ENCODE measurements at places on chromosomes 2 and 18. TPM values are rescaled to one million over a fixed set of nuclear protein-coding genes. Genes with fewer than 3 reads are reported as not detected.

Gene FTCDNL1
- total RNA-seq = 3.4 TPM

DNA sequence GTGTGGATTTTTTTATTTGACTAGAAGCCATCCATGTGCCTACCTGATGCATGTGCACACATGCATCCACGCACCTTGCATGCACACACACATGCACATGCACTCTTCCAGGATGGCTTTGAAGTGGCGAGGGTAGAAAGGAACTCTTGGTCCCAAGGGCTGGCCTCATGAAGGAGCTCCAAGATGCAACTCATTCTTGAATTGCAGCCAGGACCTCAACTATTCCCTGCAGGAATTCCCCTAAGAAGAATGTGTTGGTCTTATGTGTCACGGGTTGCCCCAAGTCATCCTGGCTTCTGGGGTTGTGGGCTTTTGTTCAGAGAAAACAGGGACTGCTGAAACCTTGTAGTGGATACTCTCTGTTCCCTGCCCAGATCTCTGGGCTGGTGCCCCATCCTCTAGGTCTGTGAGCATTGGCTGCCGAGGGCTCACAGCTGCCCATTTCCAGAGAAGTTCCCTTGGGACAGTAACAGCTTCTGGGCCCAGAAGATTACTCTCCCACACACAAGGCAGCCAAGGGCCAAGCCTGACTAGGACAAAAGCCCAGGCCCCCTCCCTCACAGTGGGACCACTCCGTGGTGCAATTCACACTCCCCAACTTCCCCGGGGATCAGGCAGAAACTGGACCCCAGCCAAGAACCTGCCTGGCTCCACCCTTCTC lies 137.6 kb downstream of the COPS8 start:
- no peak for DNase-seq

GRCh38 chr2:217842017-217842416 lies 160.8 kb downstream of the TNS1 start:
- no peak for DNase-seq

DNA sequence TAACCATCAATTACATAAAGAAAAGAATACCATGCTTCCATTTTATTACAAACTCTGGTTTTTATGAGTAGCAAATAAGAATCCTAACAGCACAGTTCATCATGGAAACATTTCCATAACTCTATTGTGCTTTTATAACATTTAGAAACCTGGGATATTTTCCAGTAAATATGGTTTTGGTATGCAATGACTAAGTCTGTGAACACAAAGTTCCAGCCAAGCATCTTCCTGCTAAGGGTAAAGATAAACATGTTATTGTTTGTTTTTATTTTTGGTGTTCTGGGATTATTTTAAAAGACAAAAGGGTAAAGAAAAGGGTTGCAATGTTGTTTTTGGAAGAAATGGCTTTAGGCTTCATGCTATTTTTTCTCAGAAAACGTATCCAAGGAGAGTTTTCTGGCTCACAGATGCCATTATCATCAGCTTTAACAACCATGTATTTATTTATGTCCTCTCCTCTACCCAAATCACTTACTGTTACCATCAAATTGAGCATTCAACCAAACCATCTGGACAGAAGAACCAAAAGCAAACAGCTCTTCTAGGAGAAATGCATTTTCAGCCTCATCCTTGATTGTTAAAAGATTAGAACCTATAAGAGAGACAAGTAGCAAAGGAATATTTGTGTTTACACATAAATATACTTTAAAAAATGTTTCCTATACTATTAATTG lies 116.0 kb downstream of the PLA2R1 start:
- no peak for DNase-seq

Gene CRYBA2
- total RNA-seq = not detected

GRCh38 chr2:237662671-237663093 lies 35.3 kb downstream of the LRRFIP1 start:
- DNase-seq = peak; percentile 94

DNA sequence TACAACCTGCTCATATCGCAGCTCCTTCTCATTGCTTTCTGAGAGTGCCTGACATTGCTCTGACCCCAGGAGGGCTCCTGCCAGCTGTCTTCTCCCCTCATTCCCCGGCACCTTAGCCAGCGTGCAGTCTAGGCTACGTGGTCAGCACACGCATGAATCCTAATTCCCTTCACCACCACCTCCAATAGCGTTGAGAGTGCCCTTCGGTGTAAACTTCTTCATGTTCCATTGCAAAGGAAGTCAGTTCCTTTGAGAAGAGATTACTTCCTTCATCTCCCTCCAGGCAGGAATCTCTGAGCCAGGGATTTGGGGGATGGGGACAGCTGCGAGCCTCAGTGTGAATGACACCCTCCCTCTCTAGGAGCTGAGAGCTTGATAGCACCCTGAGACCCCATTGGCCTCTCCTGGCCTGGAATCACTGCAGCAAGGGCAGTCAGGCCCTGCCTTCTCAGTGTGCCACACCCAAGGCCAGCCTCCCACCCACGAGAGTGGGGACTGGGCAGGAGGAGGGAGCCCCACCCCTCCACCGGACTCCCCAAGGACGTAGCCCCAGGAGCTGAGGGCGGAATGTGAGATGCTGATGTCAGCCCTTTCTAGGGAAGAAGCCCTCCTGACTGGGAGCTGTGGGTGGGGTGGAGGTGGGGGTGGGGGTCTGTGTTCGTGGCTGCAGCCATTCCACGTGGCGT lies 53.4 kb downstream of the SLC66A2 start:
- DNase-seq = no peak

Gene DYNAP
- total RNA-seq = not detected

Gene AQP12A
- not detected for total RNA-seq

- no peak for DNase-seq
Measured at GRCh38 chr18:22314420-22314819, 103.3 kb downstream of the CTAGE1 start.

Gene SERPINB5
- not detected for total RNA-seq

GRCh38 chr18:25231327-25231691 lies 120.7 kb downstream of the ZNF521 start:
- DNase-seq = peak; percentile 14

- no peak for DNase-seq
Measured at GRCh38 chr2:188176620-188177019, 115.1 kb upstream of the GULP1 start.

GRCh38 chr18:45958027-45958426 lies 9.1 kb downstream of the EPG5 start:
- no peak for DNase-seq

DNA sequence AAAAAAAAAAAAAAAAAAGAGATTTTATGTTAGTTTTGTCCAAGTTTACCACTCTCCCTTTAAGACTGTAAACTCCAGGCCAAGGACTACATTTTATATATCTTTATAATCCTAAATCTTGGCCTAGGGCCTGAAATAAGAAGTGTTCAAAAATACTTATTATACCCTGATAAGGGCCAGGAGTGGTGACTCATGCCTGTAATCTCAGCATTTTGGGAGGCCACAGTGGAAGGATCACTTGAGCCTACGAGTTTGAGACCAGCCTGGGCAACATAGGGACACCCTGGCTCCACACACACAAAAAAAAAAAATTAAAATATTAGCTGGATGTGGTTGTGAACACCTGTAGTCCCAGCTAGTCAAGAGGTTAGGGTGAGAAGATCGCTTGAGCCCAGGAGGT lies 12.7 kb downstream of the TRIP12 start:
- no peak for DNase-seq

Gene SMC6
- 16.3 TPM for total RNA-seq

- no peak for DNase-seq
Measured at GRCh38 chr2:141611-142010, 95.3 kb upstream of the FAM110C start.

DNA sequence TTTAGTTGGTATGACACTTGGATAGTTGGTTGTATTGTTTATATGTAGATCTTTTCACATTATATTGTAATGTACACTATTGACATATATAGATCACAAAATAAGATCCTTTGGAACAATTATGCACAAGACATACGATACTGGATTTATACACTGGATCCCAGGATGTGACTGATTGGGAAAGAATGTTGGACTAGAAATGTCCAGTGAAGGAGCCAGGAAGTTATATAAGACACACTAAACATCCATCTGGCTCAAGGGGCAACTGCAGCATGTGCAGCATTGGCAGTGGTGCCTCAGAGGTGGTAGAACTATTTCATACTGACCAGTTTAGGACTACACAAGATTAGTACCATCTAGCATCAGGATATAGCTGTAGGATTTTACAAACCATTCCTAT lies 104.9 kb downstream of the TRABD2A start:
- DNase-seq = no peak

Gene KCNJ3
- 3.6 TPM for total RNA-seq

DNA sequence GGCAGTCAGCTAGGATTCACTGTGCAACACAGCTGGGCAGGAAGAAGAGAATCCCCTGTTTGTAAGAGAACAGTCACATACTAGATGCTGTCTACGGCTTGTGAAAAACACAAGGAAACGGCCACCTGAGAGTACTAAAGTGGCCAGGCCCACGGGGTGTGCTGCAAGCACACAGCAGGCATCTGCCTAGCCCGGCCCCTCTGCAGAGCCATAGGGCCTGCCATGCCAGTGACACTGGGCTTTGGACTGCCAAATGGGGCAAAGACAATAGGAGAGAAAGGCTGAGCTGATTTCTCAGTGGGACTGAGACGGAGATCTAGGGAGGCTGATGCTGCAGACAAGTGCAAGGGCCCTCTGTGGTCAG lies 10.3 kb downstream of the TUBB6 start:
- DNase-seq = no peak

DNA sequence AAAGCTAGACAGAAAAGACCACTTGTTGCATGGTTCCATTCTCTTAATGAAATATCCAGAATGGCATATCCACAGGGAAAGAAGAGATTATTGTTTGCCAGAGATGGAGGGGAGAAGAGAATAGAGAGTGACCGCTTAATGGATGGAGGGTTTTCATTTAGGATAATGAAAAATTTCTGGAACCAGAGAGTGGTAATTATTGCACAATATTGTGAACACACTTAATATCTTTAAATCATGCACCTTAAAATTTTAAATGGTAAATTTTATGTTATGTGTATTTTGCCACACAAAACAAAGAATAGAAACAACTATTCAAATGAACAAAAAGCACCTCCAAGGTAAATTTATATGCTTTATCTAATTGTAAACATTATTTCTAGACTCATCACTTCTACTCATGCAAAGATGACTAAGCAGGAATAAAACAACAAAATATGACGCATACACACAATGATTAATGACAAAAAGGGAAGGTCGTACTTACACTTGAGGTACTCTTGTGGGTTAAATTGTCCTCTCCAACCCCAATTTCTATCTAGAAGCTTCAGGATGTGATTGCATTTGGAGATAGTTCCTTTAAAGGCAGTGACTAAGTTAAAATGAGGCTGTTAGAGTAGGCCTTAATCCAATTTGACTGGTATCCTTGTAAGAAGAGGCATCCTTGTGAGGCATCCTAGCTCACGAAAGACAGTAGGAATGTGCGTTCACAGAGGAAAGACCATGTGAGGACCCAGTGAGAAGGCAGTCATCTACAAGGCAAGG lies 18.7 kb upstream of the DHRS9 start:
- DNase-seq = no peak

- DNase-seq = peak; percentile 57
Measured at GRCh38 chr2:3168230-3168891, 209.3 kb downstream of the EIPR1 start.

DNA sequence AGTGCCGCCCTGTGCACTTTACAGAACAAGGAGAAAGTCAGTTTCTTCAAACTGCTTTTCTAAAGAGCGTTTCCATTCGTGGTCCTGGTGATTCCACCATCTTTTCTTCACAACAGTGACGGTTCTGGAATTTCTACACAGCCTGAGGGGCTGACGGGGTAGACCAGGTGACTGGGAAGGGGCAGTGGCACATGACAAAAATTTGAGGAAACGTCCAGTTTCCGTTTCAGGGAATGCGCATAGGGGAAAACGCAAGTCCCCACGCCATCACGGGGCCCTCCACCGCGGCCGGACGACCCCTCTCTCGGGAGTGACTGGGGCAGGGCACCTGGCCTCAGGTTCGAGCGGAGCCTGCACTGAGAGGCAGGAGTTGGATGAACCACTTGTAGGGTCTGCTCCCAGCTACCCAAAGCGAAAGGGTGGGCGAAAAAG lies 980 bp upstream of the SPTBN1 start:
- no peak for DNase-seq

Gene ZNF521
- total RNA-seq = 18.0 TPM

Gene OSR1
- total RNA-seq = 1.6 TPM

Gene APLF
- 5.9 TPM for total RNA-seq

All from kidney (tissue), 22 donors.